ENCODE measurements at places on chromosomes 12 and 14.

- H3K4me1 ChIP-seq, result peaks cover 15% of the 10 kb centered on the region
- H3K27me3 ChIP-seq, result no peaks in the 10 kb centered on the region
- H3K4me3 ChIP-seq, result peak overlapping the region; percentile 64
- H3K36me3 ChIP-seq, result no peaks in the 10 kb centered on the region
- H3K27ac ChIP-seq, result peak overlapping the region; percentile 59
Observed at GRCh38 chr14:93112891-93113677, 2.6 kb downstream of the ITPK1 start.

DNA sequence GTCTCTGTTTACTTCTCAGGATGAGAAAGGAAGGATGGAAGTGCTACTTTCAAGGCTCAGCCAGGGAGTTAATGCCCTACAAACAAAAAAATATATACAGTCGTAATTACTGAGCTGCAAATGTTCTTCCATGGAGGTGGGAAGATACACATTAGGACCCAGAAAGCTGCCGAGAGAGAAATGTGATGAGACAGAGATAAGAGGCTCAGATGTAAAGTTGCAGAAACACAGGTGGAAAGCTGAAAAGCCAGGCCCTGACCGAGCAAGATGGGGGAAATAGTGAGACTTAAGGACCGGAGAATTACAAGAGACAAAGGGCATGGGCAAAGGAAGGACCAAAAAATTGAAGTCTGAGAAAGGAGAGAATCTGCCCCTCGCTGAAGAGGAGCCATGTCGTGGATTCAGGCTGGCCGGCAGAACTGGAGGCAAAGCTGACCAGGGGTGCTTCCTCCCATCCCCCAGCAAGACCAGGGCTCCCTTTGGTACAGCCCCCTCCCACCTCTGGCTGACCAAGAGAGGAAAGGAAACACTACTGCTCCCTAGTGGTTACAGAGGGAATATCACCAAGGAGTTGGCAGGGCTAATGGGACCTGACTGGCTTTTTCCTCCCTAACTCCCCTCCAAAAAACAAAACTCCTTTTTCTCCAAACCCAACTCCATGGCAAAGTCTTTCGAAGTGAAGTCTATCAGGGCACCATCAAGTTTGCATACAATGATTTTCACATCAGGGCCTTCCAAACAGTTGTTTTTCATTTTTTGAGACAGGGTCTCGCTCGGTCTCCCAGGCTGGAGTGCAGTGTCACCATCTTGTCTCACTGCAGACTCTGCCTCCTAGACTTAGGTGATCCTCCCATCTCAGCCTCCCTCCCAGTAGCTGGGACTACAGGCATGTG is 12.1 kb downstream of the ZFHX2 start:
- no peaks in the 10 kb centered on the region for H3K4me1 ChIP-seq
- no peak overlapping the region for H3K4me3 ChIP-seq
- no peaks in the 10 kb centered on the region for H3K36me3 ChIP-seq
- DNase-seq, result no peak
- H3K27me3 ChIP-seq, result no peaks in the 10 kb centered on the region
- no peak overlapping the region for H3K27ac ChIP-seq

- no peak overlapping the region for H3K27ac ChIP-seq
- H3K36me3 ChIP-seq, result no peaks in the 10 kb centered on the region
- H3K4me3 ChIP-seq, result no peak overlapping the region
- no peaks in the 10 kb centered on the region for H3K4me1 ChIP-seq
- no peak for DNase-seq
Observed at GRCh38 chr12:85466890-85467289, 186.9 kb downstream of the ALX1 start.

- no peaks in the 10 kb centered on the region for H3K36me3 ChIP-seq
- no peak overlapping the region for H3K4me3 ChIP-seq
- no peak overlapping the region for H3K27ac ChIP-seq
- no peaks in the 10 kb centered on the region for H3K27me3 ChIP-seq
- no peak for DNase-seq
Observed at GRCh38 chr12:27006797-27007467, 7.3 kb downstream of the TM7SF3 start.
